ENCODE measurements at places on chromosomes 12 and 14.
A peak's percentile ranks its signal among the peaks of the same experiment; 100 is the strongest.

DNA sequence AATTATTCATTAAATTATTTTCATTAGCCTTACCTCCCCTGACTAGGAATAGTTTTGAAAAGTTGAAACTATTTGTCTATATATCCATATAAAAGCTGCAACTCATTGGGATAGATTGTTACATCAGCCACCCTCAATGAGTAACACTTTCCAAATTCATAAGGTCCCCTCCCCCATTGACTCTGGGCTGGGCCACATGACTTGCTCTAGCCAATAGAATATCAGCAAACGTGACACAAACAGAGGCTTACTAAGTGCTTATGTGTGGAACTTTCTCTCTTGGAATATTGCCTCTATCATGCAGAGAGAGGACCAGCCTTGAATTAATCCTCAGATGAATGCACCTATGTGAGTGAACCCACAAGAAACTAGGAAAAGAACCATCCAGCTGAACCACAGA is 213.7 kb downstream of the CCDC59 start:
- no peak for DNase-seq

DNA sequence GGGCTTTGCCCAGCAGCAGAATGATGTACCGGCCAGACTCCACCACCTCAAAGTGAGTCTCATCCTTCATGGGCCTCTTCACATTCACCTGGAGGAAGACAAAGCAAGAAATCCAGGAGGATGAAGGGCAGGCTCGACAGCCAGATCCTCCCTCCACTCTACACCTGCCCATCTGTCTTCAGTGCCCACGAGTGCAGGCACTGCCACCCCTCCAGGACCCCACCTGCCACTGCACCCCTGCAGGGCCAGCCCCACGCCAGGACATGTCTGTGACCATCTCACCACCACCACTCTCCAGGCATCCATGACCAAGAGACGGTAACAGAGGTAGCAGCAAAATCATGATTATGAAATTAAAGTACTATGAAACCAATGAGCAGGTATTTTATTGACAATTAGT is 84.3 kb upstream of the ANO2 start:
- no peak for DNase-seq

DNA sequence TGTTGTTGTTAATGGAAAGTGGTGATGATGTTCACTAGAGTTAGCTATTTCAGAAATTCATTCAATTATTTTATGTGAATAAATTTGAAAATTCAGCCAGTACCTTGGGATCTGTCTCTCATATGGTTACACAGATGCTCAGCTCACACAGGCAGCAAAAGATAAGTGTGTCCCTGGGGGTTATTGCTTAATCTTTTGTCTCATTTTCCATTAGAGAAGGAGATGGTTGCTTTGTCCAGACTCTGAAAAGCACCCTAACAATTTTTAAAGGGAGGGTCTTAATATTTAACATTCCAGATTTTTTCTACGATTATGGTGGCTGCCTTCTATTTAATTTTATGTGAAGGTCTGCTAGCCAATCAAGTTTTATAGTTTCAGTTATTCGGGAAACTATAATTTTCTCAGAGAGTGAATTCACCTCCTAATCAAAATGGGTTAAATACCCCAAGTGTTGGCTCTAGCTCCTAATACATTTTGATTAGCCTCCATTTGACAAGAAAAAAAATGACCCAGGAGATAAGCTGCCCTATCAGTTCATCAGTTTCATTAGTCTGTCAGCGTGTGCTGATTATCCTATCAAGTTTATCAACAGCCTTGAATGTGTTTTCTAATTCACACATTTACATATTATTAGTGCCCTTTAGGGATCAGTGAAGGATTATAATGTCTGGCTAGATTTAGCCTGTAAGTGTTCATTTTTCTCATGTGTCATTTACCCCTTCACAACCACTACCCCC is 282.1 kb downstream of the TMTC2 start:
- DNase-seq = no peak

DNA sequence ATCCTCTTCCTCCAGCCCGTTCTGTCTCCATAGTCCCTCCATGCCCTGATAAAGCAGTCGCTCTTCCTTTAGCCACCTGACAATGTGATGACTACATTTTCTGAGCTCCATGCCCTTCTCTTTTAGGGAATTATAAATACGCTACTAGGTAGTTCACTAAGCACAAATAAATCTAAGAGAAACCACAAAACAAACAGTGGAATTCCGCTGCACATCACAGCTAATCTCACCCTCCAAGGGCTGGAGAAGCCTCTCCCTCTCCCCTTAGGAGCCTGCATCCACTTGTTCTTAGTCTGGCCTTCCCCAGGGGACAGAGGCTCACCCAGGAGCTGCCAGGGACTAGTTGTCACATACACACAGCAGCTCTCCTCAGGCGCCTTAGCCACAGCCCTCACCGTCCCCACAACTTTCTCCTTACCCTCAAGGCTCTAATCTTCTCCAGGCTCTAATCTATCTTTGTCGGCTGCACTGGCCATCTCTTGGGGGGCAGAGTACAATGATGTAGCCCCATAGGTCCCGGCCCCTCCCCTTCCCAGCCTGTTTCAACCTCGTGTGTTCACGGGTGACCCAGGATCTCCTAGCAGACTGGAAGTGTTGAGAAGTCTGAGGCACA is 55.9 kb upstream of the GPR68 start:
- DNase-seq = no peak

DNA sequence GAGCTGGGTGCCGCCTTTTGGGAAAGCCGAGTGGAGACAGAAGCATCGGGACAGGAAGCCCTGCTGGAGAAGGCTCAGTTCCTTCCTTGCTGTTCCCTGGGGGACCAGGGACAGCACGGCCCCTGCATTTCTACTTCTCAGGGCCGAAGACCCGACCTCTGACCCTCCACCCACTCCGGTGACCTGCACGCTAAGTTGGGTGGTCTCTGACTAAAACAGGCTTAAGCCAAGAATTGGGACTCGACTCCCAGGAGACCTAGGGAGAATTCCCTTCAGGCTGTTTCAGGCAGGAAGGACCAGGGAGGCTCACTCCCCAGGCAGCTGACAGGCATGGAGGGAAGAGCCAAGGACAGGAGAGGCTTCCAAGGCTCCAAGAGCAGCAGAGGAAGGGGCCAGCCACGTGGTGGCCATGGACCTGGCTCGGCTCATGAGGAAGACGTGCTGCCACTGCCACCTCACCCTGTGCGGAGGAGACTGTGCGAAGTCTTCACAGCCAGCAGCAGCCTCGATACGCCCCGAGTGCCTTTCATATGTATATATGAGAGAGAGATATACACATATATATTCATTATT is 43.9 kb downstream of the DCAF4 start:
- DNase-seq = no peak

- DNase-seq = no peak
These were observed 220.9 kb upstream of the LRFN5 start for GRCh38 chr14:41385797-41386196.

DNA sequence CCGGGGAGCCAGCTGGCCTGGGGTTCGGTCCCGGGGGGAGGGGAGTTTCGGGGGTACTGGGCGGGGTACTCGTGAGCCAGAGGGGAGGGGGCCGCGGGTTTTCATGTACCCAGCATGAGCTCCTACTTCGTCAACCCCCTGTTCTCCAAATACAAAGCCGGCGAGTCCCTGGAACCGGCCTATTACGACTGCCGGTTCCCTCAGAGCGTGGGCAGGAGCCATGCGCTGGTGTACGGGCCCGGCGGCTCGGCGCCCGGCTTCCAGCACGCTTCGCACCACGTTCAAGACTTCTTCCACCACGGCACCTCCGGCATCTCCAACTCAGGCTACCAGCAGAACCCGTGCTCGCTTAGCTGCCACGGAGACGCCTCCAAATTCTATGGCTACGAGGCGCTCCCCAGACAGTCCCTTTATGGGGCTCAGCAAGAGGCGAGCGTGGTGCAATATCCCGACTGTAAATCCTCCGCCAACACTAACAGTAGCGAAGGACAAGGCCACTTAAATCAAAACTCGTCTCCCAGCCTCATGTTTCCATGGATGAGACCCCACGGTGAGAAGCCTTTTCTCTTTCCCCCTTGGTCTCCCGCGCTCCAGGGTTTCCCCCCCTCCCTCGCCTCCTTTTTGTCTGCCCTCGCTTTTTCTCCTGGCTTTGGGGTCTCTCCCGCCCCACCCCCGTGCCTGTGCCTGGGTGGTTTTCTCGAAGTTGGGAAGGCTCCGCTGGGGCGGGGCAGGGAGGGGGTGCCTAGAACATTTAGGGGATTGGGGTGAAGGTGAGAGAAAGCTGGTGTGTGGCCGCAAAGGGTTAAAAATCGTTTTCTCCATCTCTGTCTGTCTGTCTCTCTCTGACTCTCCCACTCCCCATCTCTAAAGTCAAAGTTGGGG is 627 bp downstream of the HOXC8 start:
- DNase-seq = no peak

- DNase-seq = no peak
These were observed 298 bp downstream of the CTDSP2 start for GRCh38 chr12:57846285-57846576.

DNA sequence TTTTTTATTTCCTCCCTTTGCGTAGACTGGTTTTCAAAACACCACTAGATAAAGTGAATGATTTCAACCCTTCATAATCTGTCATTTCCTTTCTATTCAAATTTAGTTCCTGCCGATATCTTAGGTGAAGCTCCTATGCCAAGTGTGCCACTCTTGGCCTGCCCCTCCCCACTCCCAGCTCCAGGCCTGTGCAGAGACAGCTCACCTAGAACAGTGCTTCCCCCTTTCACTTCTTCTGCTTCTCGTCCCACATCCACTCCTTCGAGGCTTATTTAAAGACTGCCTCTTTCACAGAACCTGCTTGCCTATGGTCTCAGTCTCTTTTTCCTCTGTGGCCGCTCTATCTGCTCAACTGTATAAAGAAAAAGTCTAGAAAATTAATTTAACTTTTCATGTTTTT is 473.8 kb downstream of the RAD51B start:
- DNase-seq = no peak

DNA sequence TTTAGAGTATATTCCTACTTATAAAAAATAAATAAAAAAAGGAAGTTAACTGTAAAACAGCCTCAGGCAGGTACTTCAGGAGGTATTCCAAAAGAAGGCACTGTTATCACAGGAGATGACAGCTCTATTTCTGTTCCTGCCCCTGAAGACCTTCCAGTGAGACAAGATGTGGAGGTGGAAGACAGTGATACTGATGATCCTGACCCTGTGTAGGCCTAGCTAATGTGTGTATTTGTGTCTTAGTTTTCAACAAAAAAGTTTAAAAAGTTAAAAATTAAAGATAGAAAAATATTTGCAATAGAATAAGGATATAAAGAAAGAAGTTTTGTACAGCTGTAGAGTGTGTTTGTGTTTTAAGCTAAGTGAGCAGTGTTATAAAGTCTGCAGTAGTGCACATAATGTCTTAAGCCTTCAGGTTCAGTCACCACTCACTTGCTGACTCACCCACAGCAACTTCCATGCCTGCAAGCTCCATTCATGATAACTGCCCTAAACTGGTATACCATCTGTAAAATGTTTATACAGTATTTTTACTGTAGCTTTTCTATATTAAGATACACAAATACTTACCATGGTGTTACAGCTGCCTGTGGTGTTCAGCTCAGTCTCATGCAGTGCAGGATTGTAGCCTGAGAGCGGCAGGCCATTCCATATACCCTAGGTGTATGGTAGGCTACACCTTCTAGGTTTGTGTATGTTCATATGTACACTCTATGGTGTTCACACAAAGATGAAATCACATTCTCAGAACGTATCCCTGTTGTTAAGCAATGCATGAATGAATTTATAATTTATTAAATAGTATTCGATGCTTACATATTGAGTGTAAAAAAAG is 121.1 kb downstream of the ANO6 start:
- no peak for DNase-seq

- DNase-seq = no peak
These were observed 21.5 kb downstream of the DYRK2 start for GRCh38 chr12:67669934-67670631.

DNA sequence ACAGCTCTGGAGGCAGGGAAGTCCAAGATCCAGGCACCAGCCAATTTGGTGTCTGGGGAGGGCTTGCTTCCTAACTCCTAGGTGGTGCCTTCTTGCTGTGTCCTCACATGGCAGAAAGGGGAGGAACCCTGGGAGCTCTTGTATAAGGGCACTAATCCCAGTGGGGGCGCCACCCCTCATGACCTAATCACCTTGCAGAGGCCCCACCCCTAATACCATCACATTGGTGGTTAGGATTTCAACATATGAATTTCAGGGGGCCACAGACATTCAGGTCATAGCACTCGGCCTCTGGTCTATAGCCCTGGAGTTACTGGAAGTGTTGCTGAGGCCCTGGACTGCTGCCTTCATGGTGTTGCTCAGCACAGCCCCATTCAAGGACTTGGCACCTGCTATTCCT is 14.6 kb downstream of the PSMD9 start:
- no peak for DNase-seq

- no peak for DNase-seq
These were observed 18.3 kb upstream of the SLC38A2 start for GRCh38 chr12:46390881-46391280.

DNA sequence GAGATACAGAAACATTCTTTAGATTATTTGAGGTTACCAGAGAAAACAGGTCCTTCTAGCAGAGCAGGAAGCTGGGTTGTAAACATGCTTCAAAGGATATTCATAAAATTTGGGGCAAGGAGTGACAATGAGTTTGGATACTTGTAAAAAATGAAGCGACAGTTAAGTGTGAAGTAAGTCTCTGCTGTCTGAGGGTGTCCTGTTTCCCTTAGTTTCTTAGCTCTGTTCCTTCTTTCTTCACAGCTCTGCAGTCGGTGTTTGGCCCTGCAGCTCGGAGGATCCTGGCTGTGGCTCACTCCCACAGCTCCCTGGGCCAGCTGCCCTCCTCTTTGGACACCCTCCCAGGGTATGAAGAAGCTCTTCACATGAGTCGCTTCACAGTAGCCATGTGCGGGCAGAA is 10.8 kb downstream of the TMEM52B start:
- no peak for DNase-seq

GRCh38 chr14:77892381-77892871 is 92.5 kb downstream of the ADCK1 start:
- DNase-seq = no peak

GRCh38 chr12:18145924-18146323 is 55.9 kb upstream of the RERGL start:
- no peak for DNase-seq

- peak; percentile 64 for DNase-seq
These were observed 14.5 kb upstream of the CLEC4A start for GRCh38 chr12:8108808-8109398.

DNA sequence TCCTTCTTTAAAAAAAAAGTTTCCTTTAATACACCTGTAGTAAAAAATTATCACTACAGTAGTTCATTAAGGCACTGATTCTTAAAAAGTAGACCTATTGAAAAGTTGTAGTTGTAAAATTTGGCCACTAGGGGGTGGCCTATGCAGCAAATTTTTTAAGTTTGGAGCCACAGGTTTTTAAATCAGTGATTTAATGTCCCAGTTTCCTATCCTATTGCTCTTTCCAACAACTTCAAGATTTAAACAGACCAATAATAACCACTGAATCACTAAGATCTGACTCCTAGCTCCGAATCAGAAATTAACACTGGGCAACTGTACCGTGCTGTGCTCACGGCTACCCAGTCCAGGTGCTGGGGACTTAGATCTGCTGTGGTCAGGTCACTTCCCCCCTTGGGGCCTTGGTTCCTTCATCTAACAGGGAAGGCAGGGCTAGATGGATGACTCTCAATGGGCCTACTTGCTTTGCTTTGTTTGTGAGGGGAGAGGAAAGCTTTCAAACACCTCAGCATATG is 279.3 kb downstream of the MED13L start:
- DNase-seq = no peak

GRCh38 chr14:63200767-63201166 is 3.5 kb upstream of the RHOJ start:
- DNase-seq = no peak
